ENCODE measurements at places on chromosomes 6 and 20. TPM values are rescaled to one million over a fixed set of nuclear protein-coding genes. Genes with fewer than 3 reads are reported as not detected.
A peak's percentile ranks its signal among the peaks of the same experiment; 100 is the strongest.

- DNase-seq = peak; percentile 78
These were observed 11.3 kb upstream of the COL12A1 start for GRCh38 chr6:75217193-75217592.

DNA sequence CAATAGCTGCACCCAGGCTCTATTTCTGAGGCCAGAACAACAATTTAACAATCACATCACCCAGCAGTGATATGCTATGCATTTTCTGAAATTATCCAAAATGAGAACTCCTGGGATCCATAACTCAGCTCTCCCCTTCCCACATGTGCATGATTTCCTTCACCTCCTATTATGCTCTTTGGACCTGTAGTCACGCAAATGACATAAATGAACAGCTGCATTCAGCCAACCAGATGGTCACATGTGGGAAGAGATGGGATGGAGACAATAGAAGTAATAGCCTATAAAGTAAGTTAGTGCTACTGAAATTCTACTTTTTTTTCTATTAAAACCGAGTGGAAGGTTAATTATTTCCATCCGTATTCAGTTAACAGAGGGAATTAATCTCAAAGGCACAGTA lies 662.1 kb upstream of the ID4 start:
- no peak for DNase-seq

DNA sequence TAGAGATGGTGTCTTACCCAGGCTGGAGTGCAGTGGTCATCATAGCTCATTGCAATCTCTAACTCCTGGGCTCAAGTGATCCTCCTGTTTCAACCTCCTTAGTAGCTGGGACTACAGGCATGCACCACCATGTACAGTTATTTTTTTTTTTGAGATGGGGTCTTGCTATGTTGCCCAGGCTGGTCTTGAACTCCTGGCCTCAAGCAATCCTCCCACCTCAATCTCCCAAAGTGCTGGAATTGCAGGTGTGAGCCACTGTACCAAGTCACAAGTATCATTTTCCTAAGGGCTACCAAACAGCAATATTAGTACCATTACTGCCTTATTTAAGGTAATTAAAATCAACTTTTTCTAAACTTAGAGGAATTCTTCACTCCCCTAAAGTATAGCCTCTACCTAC lies 49.4 kb downstream of the BACH2 start:
- no peak for DNase-seq

- DNase-seq = no peak
These were observed 10.9 kb upstream of the VSTM2L start for GRCh38 chr20:37892001-37892400.

GRCh38 chr6:44339301-44339700 lies 3.1 kb upstream of the SPATS1 start:
- no peak for DNase-seq

GRCh38 chr20:32753731-32754130 lies 8.5 kb upstream of the DNMT3B start:
- DNase-seq = no peak

DNA sequence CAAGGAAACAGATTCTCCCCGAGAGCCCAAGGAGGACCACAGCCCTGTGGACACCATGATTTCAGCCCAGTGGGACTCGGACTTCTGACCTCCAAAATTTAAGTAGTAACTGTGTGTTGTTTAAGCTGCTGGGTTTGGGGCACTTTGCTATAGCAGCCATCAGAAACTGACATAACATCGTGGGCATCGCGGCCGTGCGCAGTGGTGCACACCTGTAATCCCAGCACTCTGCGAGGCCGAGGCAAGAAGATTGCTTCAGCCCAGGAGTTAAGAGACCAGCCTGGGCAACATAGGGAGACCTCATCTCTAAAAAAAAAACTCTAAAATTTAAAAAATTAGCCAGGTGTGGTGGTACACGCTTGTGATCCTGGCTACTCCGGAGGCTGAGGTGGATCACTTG lies 175.8 kb downstream of the PREX1 start:
- DNase-seq = no peak

DNA sequence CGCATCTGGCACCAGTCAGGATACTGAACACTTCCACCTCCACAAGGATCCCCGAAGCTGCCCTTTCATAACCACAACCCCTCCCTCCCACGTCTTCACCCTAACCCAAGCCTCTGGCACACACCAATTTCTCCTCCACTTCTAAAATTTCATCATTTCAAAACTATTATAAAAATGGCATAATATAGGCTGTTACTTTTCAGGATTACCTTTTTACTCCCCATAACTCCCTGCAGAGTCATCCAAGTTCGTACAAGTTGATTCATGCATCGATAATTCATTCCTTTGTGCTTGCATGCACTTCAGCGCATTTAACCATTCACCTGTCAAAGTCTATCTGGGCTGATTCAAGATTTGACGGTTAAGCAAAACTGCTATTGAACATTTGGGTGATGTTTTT lies 30.6 kb upstream of the LY86 start:
- no peak for DNase-seq

- peak; percentile 80 for DNase-seq
These were observed 64.0 kb downstream of the JAG1 start for GRCh38 chr20:10609770-10610169.

- no peak for DNase-seq
These were observed 136.1 kb downstream of the PDSS2 start for GRCh38 chr6:107323133-107323785.

GRCh38 chr20:3233131-3233990 lies 5.6 kb downstream of the SLC4A11 start:
- DNase-seq = no peak

GRCh38 chr20:19944772-19945459 lies 72.2 kb upstream of the NAA20 start:
- DNase-seq = peak; percentile 85

DNA sequence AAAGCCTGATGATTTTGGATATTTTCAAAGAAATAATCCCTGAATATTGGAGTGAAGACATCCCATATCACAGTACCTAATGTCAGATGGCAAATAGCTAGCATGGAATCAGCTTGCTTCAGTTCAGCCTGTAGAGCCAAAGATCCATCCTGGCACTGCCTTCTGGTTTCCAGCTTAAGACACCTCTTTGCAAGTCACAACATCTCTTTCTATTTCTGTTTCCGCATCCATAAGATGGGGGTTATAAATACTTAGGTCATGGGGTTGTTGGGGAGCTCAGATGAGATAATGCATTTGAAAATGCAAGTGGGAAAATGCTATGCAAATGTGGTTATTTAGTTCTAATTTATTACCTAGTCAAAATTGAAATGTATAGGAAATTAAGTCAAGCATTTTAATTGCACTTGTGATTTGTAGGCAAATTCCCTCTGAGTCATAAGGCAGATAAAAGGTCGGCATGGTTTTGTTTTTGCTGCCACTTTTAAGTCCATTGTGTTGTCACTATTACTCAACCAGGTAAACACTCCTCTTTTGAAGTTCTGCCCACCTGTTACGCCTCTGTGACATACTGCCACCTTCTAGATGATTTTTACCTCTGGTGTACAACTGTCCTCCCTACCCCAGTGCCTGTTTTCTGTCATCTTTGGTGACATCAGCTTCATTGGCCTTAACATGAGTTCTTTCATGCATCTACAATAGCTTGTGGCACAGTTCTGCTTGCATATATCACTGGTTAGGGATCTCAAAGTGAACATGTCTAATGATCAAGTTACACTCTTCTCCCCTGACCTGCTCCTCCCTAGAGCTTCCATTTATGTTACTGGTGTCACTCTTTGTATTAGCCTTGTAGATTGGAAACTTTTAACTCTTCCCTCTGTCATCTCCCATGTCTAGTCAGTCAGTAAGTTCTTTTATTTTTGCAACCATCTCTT lies 96.6 kb downstream of the CDKAL1 start:
- no peak for DNase-seq

DNA sequence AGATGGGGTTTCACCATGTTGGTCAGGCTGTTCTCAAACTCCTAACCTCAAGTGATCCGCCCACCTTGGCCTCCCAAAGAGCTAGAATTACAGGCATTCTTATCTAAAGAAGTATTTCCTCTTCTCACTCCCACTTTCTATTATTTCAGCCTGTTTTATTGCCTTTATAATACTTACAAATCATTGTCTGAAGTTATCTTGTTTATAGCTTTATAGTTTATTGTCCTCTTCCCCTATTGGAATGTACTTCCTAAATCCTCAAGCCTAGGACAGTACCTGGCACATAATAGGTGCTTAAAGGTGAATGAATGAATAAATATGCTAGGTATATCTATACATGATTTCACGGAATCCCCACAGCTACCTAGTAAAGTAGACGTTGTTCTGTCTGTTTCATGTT lies 37.8 kb upstream of the RNF182 start:
- no peak for DNase-seq

GRCh38 chr20:17971300-17972013 lies 2.6 kb downstream of the MGME1 start:
- DNase-seq = peak; percentile 62

- DNase-seq = no peak
These were observed 6.3 kb downstream of the PPP1R3G start for GRCh38 chr6:5091210-5092069.

GRCh38 chr6:165055231-165055630 lies 254.2 kb downstream of the C6orf118 start:
- DNase-seq = no peak

GRCh38 chr6:42482174-42482573 lies 30.4 kb upstream of the TRERF1 start:
- DNase-seq = no peak

DNA sequence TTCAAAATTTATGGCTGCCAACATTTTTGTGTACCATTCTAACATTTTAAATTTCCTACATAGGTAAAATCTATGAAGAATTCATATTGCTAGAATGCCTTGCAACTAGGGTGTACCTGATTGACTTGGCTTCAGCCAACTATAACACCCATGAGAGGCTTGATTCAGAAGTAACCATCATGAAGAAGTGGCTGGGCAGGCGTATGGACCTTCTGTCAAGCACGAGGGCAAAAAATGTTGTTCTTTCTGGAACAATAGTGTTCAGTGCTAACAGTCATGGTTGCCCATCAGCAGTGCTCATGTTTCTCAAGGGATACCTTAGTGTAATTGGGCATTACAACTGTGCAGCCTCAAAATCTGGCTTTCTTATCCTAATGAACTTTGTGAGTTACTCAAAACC lies 42.9 kb downstream of the ID4 start:
- DNase-seq = no peak

DNA sequence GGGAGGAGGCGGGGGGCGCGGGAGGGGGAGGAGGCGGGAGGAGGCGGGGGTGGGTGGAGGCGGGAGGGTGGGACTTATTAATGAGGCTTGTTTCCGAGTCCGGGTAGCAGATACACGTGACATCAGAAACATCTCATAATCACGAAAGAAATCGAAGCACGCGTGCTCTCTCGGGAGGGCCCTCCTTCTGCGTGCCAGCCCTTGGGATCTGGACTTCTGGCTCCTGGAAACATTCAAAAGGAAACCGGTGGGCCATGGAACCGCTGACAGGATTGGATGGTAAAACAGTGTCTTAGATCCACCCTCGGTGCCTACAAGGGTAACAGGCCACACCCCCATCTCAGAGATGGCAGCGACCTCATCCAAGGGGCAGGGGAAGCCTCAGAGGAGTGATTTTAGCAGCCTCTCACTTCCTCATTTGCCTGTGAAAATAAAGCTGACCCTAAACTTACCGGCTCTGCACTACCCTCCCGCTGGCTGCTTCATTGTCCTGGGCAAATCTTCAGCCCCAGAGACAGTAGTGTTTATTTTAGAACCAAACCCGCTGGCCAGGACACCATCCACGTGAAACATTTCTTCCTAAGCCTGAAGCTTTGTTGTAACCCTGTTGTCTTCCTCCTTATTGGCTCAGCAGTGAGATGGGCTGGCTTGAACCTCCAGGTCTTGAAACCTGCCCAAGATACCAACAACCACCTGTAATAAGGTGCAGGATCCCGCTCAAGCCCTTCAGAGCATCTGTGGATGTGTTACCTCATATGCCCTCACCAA lies 97.5 kb downstream of the PSMG4 start:
- peak; percentile 82 for DNase-seq

DNA sequence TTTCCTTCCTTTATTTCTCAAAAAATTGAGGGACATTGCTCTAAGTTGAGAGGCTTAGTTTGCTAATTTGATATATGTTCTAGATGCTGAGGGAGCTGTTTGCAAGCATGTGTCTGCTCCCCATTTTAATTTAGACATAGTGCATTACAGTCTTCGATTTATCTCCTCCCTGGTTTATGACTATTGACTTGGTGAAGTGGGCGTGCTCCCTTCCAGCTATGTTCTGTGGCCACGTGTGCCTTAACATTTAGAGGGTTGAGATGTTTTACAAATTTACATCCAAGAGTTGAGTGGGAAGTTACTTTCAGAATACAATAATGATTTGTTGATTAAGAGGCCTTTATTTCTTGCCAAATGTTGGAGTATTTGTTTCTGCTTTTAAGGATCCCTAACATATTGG lies 48.2 kb downstream of the KLHL32 start:
- DNase-seq = no peak

GRCh38 chr20:17852323-17852722 lies 116.3 kb downstream of the SNX5 start:
- DNase-seq = no peak

DNA sequence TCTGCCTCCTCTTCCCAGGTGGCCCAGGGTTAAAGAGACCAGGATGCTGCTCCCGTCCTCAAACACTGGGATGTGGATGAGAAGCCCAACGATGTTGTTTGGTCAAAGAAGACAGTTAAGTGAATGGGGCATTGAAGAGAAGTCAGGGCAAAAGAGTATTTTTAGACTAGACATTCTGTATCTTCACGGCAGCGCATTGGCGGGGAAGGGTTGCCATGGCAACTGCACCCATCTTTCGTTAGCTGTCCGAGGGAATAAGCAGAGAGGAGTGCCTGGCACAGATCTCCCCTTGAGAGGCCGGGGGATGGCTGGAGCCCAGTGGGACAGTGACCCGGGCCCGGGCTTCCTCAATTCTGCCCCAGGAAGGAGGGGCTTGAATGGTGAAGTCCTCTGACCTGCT lies 56.4 kb upstream of the GPR31 start:
- DNase-seq = no peak

DNA sequence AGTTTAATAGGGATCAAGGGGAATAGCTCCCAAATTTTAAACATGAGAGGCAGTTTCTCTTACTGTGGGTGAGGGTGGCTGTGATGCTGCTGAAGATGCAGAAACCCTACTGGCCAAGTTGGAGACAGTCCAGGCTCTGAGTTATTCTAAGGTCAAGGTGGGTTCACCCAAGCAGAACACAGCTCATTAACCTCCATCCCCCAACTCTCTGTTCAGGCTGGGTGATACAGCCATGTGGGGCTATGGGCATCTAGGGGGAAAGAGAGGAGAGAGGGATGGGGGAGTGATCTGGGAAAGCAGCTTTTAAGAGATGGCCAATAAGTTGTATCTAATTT lies 18.9 kb upstream of the TRAM2 start:
- DNase-seq = no peak

GRCh38 chr6:52574709-52575501 lies 2.0 kb downstream of the TRAM2 start:
- peak; percentile 47 for DNase-seq

- peak; percentile 5 for DNase-seq
These were observed 310.7 kb upstream of the PREP start for GRCh38 chr6:105713474-105714118.

- peak; percentile 31 for DNase-seq
These were observed 148.2 kb upstream of the PREP start for GRCh38 chr6:105550955-105551620.

- peak; percentile 45 for DNase-seq
These were observed 45.2 kb downstream of the RANBP9 start for GRCh38 chr6:13666194-13667105.

LBP gene
- not detected for total RNA-seq

GPSM3 gene
- total RNA-seq = 0.90 TPM

SPTLC3 gene
- 6.8 TPM for total RNA-seq

STK38 gene
- 34.3 TPM for total RNA-seq

PLA2G7 gene
- not detected for total RNA-seq

RAB44 gene
- total RNA-seq = not detected

C20orf141 gene
- total RNA-seq = not detected

CASS4 gene
- total RNA-seq = 0.49 TPM

SOX12 gene
- total RNA-seq = 7.7 TPM

CEP85L gene
- total RNA-seq = 10.8 TPM

HDGFL1 gene
- not detected for total RNA-seq

All from fibroblast of the aortic adventitia (primary cell).